NB4 (cell line): ENCODE measurements at places on chromosomes 7 and 10.
A peak's percentile ranks its signal among the peaks of the same experiment; 100 is the strongest.

DNA sequence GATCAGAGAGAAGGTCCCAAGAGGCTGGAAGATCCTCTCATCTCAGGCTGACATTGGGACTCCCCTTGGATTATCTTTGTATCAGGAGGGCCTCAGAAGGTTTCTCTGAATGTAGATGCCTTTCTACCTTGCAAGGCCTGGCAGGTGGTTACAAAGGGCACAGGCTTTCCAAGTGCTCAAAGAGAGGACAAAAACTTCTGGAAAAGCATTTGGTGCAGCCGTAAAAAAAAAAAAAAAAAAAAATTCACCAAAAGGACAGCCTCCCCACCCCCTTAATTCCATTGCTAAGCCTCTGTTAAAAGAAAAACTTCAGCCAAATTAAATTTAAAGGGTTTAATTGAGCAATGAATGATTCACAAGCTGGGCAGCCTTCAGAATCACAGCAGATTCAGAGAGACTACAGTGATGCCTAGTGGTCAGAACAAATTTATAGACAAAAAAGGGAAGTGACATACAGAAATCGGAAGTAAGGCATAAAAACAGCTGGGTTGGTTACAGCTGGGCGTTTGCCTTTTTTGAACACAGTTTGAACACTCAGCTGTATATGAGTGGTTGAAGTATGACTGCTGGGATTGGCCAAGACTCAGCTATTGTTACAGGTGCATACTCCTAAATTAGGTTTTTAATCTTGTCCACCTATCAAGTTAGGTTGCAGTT is 42.5 kb upstream of the LRGUK start:
- DNase-seq, result peak; percentile 84

DNA sequence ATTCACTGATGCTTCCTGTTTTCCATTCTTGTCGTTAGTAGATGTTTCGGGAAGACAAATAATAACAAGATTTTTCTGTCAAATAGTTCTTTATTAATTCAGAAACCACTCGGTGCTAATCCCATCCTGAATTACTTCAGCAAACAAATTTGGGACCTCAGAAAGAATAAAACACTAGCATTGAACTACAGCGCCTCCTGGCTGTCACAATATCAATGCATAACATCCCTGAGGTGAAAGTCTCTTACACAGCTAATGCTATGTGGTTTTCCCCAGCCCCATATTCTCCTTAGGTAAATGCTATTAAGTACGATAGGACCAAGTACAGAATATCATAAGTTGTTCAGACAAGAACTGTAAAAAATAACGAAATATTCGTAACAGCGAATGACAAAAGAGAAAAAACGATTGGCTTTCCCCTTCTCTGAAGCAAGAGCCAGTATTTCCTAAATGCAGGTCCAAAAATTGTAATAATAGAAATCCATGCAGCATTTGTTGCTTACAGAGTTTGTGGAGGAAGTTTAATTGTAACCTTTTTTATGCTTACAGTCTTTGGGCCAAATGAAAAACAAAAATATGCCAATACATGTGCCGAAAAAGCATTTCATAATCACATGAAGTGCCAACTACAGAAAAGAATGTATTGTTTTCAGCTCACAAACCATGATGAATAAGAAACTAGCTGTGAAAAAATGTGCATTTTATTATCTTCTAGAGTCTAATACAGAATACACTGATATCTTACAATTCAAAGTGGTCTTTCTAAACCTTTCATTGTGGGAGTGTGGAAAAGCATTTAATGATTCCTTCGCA is 47.3 kb downstream of the MYPN start:
- peak; percentile 72 for DNase-seq

DNA sequence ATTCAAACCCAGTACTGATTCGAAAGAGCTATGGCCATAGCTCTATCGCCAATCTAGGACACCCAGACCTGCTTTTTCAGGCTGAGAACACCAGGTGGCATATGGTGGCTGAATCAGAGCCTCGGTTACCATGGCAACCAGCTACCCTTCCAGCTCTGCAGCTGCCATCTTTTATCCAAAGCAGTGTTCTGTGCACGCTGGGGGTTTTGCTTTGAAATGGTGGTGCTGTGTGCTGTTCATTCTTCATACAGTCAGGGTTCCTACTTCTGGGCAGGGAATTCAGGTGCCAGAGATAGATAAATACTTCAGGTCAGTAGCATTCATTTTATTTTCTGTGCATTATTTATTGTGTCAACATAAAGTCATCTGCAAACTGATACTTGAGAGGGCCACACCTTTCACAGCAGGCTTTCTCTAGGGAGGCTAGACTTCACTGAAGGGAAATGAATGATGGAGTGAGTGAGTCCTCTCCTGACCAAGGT is 85.4 kb downstream of the AKR1D1 start:
- DNase-seq, result peak; percentile 91

DNA sequence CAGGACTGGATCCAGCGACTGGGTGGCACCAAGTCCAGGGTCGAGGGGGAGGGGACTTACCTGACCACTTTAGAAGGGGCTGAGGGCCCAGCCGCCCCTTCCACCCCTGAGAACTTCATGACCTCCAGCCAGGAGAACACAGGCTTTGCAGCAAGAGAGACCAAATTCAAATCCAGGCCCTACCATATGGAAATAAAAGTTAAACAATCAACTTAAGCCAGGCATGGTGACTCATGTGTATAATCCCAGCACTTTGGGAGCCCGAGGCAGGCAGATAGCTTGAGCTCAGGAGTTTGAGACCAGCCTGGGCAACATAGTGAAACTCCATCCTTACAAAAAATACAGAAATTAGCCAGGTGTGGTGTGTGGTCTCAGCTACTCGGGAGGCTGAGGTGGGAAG is 61.9 kb downstream of the COL13A1 start:
- no peak for DNase-seq

GRCh38 chr10:71212318-71213126 is at the start of gene UNC5B:
UNC5B (plus strand) TSS chr10:71212570; CDS start chr10:71212986, 416 bp downstream.
- peak; percentile 84 for DNase-seq

DNA sequence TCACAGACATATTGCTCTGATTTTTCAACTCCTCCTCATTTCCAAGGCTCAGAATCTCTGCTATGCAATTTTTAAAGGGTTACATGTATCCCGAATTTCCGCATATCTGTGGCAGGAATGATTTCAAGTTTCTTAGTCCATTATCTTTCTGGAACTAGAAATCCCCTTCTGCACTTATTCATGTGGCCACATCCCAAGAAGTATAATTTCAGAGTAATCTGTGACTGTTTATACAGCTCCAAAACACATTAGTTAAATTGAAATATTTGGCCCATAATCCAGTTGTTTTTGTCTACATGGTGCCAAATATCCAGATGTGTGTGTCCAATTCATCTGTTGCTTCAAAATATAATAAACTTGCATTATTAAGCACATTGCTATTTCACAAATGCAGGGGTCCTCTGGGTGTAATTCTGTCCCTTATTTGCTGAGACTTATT is 271.2 kb downstream of the ARHGAP12 start:
- no peak for DNase-seq

- no peak for DNase-seq
Measured at GRCh38 chr7:24962418-24962962, 17.5 kb downstream of the OSBPL3 start.

DNA sequence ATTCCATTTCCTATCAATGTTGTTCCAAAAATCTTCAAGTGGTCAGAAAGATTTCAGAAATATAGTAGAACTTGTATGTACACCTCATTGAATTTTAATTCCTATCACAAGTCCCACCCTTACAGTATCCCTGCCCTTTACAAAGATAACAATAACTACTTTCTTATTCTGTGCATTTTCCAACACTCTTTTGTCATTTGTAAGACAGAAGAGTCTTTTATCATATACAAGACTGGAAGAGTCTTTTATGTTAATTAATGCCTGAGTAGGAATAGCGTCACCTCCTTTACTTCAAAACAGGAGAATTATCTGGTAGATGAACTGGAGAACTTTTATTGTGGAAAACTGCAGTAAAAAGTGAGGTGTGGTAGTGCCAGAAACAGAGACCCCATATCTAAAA is 193.9 kb upstream of the SEMA3C start:
- no peak for DNase-seq

- DNase-seq, result no peak
Measured at GRCh38 chr10:17472481-17473227, 18.3 kb upstream of the ST8SIA6 start.

DNA sequence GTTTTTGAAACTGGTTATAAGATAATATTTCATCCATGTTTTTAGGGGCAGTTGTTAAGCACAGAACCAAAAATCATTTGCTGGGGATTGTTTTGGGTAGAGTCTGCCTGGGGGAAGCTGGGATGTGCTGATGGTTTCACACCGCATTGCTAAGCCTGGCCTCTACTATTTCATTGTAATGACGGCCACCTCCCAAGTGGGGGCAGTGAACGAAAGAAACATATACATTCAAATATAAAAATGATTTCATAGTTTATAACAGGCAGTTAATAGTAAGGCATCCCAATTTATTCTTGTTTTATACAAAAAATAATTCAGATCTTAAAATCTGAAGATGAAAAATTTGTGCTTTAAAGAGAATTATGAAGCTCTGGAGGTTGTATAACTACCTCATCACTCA is 750.8 kb downstream of the REEP3 start:
- DNase-seq, result peak; percentile 6

DNA sequence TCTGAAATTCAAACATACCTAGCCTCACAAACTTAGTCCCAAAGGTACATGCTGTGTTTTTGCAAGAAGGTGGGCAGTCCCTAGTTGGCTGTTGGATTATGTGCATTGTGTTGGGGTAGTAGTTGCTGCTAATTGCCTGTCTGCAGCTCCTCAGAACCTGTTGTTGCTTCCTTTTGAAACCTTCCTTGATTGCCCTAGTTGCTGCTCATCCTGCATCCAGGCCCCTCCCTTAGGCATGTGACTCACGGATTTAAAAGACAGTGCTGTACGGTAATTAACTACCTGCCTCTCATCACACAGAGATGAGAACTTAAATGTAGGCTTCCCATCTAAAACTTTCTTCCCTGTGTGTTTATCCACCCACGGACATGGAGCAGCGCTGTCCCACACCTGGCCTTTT is 67.7 kb downstream of the BMPR1A start:
- DNase-seq, result no peak

GRCh38 chr7:151570366-151570915 is 50.7 kb upstream of the RHEB start:
- DNase-seq, result peak; percentile 37

- peak; percentile 13 for DNase-seq
Measured at GRCh38 chr10:58189269-58189668, 78.4 kb downstream of the IPMK start.

- DNase-seq, result peak; percentile 93
Measured at GRCh38 chr7:102973096-102973802, 60.4 kb downstream of the LRRC17 start.

DNA sequence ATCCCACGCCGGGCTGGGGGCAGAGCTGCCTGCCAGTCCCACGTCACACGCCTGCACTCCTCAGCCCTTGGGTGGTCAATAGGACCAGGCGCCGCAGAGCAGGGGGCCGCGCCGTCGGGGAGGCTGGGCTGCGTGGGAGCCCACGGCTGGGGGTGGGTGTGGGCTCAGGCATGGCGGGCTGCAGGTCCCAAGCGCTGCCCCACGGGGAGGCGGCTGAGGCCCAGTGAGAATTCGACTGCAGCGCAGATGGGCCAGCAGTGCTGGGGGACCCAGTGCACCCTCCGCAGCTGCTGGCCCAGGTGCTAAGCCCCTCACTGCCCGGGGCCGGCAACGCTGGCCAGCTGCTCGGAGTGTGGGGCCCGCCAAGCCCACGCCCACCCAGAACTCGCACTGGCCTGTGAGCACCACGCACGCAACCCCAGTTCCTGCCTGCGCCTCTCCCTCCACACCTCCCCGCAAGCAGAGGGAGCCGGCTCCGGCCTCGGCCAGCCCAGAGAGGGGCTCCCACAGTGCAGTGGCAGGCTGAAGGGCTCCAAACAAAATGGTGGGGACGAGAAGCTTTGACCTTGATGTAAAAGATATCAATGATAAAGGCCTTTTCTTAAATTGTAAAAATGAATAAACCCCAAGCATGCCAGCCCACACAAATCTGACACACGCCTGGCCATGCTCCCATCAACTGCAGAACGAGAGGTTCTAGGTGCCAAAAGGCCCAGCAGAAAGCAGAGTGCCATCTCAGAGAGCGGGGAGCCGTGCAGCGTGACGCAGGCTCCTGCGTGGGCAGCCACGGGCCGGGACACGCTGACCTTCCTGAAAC is 255.5 kb downstream of the MAD1L1 start:
- no peak for DNase-seq

GRCh38 chr10:44293306-44293778 is 91.6 kb downstream of the CXCL12 start:
- no peak for DNase-seq

DNA sequence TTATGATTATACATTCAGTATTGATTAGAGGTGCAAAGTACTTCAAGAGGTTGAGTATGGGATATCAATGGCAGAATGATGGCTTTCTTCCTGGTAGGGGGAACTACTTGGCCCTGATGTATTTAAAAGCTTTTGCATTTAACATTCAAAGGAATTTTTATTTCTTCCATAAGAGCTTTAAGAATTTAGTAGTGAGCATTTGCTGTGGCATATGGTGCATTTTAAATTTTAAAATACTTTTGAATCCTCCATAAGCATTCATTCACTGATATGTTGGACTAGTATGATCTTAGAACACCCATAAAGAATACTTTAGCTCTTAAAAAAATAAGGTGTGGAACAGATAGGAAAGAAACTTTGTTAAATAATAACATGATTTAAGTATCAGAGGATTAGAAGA is 191.9 kb upstream of the PPP1R3A start:
- DNase-seq, result no peak

GRCh38 chr7:87159538-87159937 is 7.3 kb downstream of the DMTF1 start:
- no peak for DNase-seq

DNA sequence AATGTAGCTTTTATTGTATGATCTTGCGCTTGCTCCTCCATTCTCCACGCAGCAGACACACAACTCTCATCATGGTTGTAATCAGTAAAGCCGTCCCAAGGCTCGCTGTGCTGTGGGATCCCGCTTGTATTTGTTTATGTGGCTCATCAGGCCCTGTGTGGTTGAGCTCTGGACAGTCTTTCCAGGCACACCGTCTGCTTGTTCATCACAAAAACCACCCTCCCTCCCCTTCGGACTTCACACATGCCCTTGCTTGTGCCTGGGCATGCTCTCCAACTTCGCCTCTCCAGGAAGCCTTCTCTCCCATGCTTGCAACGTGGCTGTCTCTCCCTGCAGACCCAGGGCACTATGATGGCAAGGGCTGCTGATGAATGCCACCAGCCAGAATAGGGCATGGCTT is 62.4 kb downstream of the HK1 start:
- no peak for DNase-seq

DNA sequence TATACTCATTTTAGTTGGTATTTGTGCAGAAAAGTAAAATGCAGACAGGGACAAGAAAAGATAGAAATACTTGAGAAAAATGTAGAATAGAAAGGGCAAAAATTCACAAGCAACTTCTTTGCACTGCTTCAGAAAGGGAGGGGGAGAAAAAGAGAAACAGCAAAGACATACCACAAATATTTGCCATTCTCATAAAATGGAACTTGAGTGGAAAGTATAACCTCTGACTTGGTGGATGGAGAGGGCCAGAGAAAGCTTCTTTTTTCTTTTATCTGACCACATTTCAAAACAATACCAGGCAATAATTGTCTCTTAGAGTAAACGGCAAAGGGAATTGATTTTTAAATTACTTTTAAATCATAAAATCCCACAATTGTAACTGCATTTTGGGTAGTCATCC is 35.8 kb upstream of the TRUB1 start:
- DNase-seq, result no peak

- no peak for DNase-seq
Measured at GRCh38 chr7:69122953-69123352, 475.3 kb upstream of the AUTS2 start.

- DNase-seq, result no peak
Measured at GRCh38 chr10:78267598-78267997, 233.9 kb downstream of the RPS24 start.
